T-helper 17 cell (primary cell): ENCODE measurements at places on chromosomes 5 and 9.

DNA sequence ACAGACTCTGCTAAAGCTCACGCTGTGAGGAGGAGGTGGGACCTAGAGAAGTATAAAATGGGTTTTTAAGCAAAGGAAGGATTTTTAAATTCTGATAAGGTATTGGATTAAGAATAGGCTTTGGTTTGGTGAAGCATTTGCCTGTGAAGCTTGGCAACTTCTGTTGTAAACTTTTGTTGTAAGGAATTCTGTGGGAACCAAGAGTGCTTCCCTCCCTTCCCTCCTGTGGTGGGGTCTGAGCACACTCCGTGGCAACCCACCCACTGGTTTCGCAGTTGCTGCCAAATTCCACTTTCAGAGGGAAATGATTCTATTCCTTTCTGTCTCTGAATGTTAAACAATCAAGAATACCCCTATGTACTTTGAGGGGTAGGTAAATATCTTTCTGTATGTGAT lies 28.6 kb upstream of the GTF2H2C start:
- no peak for DNase-seq

GRCh38 chr9:92668746-92669526 lies 995 bp downstream of the IPPK start:
- DNase-seq, result no peak

- no peak for DNase-seq
These were observed 422.7 kb upstream of the PAPPA start for GRCh38 chr9:115730845-115731244.

- DNase-seq, result no peak
These were observed 119.4 kb upstream of the PTCH1 start for GRCh38 chr9:95635986-95636671.

DNA sequence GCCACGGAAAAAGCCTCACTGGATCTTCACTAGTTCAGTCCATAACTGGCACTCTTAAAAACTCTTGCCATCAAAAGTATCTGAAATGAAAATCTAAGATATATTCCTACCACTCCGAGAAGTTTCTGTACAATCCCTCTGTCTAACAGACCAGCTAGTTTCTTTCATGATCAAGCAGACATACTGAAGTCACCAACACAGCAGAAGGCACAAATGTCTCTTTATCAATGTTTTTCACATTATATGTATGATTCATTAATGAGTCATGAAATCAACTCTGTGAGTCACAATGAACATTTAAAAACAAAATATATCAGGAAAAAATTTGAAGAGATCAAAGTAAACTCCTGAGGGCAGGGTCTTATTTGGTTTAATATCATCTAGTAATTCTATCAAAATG lies 50.8 kb downstream of the F2R start:
- no peak for DNase-seq

GRCh38 chr9:91771027-91771426 lies 179.0 kb downstream of the ROR2 start:
- DNase-seq, result no peak

DNA sequence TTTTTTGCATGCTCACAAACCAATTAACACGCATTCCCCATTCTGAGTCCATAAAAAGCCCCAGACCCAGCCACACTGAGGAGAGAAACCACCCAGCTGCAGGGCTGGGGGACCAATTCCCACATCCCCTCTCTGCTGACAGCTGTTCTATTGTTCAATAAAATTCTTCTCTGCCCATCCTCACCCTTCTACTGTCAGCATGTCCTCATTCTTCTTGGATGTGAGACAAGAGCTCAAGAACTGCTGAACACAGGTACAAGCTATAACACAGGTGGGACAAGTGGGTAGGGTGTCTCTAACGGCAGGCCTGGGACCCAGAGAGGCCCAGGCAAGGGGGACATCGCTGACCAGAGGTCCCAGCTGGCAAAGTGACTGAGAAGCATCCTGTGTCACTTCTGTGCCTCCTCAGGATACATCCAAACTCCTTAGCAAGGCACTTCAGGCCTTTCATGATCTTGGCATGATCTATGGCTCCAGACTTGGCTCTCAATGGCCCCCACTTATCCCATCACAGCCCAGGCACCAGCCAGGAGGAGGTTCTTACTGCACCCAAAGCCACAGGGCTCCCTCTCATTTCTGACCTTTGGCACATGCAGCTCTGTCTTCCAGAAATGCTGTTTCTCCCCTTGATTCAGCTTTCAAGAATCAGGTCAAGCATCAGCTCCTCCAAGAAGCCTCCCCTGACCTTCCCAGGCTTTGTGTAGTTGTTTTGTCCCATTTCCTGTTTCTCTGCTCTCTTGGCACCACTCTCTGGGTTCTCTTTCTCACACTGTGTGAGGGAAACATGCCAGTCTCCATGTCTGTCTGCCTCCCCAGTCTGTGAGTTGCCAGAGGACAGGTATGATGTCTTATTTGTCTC lies 7.3 kb upstream of the ALDH1B1 start:
- DNase-seq, result no peak

- no peak for DNase-seq
These were observed 25.1 kb downstream of the CARTPT start for GRCh38 chr5:71744009-71744790.

DNA sequence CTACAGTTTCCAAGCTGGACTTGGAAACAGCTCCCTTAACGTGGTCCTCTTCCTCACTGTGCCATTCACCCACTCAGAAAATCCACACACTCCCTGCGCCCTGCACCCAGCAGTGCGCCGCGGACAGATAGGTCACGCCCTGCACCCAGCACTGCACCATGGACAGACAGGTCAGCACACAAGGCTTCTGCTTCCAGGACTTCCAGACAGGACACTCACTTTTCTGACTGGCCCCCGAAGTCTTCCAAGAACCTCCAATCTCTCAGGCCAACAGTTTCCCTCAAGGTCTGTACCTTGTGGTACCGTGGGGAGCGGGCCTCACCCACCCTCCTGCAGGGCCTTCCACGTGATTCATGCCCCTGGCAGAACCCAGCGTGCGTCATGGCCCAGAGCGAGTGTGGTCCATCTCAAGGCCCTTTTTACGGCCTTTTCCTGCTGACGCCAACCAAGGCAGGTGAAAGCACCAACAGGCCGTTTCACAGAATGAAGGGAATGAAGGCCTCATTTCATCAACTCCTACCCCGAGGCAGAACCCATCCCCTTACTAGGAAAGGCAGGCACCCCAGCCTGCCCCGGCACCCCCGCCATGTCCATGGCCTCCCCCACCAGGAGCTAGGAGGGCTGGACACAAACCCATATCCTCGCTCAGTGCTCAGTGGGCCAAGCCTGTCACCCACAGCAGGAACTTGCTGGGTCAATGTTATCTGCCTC lies 17.3 kb downstream of the VAV2 start:
- DNase-seq, result no peak

DNA sequence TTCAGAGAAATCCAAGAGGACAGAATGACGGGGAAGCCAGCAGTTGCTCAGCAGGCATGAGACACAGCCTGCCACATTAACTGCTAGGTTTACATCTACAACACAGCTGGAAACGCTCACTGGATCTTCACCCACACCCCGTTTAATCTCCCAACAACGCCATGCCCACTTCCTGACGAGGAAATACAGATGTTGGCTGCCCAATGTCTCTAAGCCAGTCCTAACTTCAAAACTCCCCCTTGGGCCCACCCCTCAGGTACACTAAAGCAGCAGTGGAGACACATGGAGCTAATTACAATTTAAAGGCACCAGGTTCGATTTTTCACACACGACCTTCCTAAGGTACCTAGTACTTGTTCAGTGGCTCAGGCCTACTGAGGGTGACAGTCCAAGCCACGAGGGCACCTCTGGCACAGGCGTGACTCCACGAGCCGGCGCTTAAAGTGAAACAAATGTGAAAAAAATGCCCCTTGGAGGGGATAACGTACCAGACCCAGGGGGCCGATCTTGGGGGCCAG lies 904 bp downstream of the RPL12 start:
- DNase-seq, result no peak

DNA sequence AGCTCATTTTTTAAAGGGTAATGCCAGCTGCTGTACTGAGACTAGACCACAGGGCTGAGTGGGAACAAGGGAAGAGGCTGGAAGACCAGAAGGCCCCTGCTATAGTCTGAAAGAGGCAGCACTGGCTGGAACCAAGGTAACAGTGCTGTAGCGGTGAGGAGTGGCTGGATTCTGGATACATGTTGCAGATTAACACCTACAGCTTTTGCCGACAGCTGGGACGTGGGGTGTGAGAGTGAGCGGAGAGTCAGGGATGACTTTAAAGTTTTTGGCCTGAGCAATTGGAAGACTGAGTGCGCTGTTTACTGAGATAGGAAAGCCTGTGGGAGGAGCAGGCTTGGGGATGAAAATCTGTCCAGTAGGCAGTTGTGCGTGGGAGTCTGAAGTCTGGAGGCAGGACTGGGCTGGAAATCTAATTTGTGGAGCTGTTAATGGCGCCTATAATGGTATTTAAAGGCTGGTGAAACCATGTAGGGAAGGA lies 26.5 kb downstream of the AQP7 start:
- no peak for DNase-seq

- DNase-seq, result no peak
These were observed 1.2 kb downstream of the CDH18 start for GRCh38 chr5:19986806-19987205.

GRCh38 chr9:132690696-132691095 lies 20.4 kb downstream of the GTF3C4 start:
- no peak for DNase-seq

GRCh38 chr9:105243015-105243686 lies 1.3 kb upstream of the SLC44A1 start:
- no peak for DNase-seq

- DNase-seq, result no peak
These were observed 39.8 kb downstream of the ADRA1B start for GRCh38 chr5:159956074-159956473.

GRCh38 chr5:58770136-58770535 lies 187.3 kb downstream of the RAB3C start:
- no peak for DNase-seq

GRCh38 chr5:89110916-89111646 lies 228.1 kb upstream of the MEF2C start:
- no peak for DNase-seq
